ENCODE measurements at places on chromosomes 16 and 17.

- DNase-seq, result peak; percentile 68
Observed at GRCh38 chr17:10646392-10646990, 10.6 kb downstream of the MYH3 start.

GRCh38 chr17:73031472-73031871, 61.0 kb downstream of the SLC39A11 start:
- no peak for DNase-seq

- no peak for DNase-seq
Observed at GRCh38 chr17:74870512-74870911, 2.3 kb downstream of the FDXR start.

- no peak for DNase-seq
Observed at GRCh38 chr16:65975049-65975708, 391.3 kb upstream of the CDH5 start.

- DNase-seq, result no peak
Observed at GRCh38 chr16:27470567-27471431, 68.8 kb downstream of the IL21R start.

Data from activated CD8-positive, alpha-beta memory T cell treated with anti-CD3 and anti-CD28 coated beads for 1 hour (primary cell).